ENCODE measurements at places on chromosomes 1 and 21.
A peak's percentile ranks its signal among the peaks of the same experiment; 100 is the strongest.

- DNase-seq = no peak
Observed at GRCh38 chr1:25800703-25801377, 847 bp downstream of the SELENON start.

GRCh38 chr1:15339570-15339969 lies 70.1 kb upstream of the EFHD2 start:
- no peak for DNase-seq

DNA sequence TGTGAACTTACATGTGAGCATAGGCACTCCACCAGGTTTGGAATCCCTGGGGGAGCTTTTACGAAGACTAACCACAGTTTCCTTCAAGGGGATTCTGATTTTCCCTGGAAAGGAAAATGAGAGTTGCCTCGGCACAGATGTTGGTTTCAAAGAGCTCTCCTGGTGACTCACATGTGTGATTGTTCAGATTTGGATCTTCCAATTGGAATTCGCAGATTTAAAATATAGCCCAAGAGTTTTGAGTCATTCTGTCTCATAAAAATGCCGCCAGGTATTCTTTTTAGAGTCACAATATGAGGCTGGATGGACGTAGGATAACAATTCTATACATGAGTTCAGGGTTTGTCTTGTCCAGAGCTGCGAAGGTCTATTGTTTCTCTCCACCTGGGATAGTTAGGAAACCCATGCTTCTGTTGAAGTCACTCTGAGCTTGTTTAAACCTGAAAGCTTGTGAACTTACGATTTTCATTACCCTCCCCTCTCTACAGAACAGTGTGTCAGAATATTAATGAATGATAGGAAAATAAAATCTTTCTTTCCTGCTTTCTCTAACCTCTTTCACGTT lies 64.9 kb downstream of the TGFB2 start:
- no peak for DNase-seq

- DNase-seq = no peak
Observed at GRCh38 chr21:38256599-38257302, at the start of gene KCNJ15. Gene KCNJ15, plus strand, starts transcription at chr21:38256991. Its CDS starts 42,271 bp downstream, at chr21:38299262.

- DNase-seq = no peak
Observed at GRCh38 chr1:11345971-11346715, 73.1 kb downstream of the UBIAD1 start.

DNA sequence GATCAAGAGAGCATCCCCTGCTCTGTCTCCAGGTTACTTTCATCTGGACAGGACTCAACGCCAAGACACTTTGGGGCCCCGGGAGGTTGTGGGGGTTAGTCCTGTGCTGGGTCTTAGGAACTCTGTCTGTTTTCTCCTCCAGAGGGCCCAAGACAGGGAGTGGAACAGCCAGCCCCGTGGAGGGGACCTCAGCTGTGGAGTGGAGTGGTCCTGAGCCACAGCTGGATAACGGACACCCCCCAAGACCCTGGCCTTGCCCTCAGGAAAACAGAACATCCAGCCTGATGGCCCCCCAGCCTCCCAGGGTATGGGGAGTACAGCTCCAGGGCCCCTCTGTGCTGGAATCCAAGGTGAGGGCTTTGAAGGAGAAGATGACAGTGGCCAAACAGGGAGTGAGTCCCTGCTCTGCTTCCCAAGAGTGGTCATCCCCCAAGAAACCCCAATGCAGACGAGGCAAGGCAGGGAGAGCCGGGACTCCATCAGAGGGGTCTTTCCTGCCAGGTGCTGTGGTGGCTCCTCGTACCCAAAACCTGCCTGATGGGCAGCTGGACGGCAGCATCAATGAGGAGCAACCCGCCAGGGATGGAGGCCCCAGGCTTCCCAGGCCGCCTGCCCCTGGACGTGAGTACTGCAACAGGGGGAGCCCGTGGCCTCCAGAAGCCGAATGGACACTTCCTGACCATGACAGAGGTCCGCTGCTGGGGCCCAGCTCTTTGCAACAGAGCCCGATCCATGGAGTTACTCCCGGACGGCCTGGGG lies 3.5 kb downstream of the KIAA1614 start:
- no peak for DNase-seq

DNA sequence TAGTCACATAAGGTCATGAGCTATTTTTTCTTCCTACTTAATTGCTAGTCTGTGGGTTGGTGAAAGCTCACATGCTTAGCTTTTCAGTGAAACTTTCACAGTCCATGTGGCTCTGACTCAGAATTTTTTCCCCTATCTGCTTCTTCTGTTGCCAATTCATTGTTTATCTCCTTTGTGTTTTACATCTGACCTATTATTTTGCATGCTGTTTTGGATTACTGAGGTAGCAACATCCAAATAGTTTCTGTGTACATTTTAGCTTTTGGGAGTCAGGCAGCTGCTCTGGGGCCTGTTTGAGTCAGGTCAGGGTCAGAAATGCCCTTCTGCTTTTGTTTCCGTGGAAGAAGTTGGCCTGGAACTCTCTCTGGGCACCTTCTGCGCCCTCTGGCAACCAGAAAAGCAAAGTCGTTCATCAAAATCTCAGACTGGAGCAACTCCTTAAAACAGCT lies 40.0 kb downstream of the ROR1 start:
- no peak for DNase-seq

DNA sequence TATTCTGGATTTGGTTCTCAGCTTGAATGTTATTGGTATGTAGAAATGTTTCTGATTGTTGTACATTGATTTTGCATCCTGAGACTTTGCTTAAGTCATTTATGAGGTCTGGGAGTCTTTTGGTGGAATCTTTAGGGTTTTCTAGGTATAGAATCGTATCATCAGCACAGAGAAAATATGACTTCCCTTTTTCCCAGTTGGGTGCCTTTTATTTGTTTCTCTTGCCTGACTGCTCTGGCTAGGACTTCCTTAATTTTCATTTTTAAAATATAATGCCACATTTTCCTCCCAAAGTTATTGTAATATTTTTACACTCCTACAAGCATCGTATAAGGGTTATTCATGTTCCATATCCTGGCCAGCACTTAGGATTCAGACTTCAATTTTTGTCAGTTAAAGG lies 111.1 kb downstream of the FNBP1L start:
- no peak for DNase-seq

DNA sequence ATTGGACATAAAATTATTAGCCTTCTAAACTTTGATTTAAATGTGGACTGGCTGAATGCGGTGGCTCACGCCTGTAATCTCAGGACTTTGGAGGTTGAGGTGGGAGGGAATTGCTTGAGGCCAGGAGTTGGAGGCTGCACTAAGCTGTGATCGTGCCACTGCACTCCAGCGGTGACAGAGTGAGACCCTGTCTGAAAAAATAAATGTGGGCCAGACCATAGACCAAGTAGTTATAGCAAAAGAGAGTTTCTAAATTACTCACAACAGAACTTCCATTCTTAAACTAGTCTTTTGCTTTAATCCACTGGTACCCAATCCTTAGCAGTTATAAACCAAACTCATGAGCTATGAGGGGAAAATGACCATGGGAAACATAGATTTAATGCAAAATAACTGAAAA lies 35.2 kb downstream of the RAP1A start:
- no peak for DNase-seq

- DNase-seq = no peak
Observed at GRCh38 chr1:80982831-80983230, 817.9 kb upstream of the ADGRL2 start.

- DNase-seq = no peak
Observed at GRCh38 chr1:172452536-172453152, 8.8 kb upstream of the PIGC start.

GRCh38 chr1:21297975-21298374 lies 7.7 kb upstream of the ECE1 start:
- DNase-seq = no peak

- DNase-seq = no peak
Observed at GRCh38 chr1:168427051-168427450, 116.7 kb downstream of the XCL2 start.

- DNase-seq = peak; percentile 68
Observed at GRCh38 chr1:108200687-108201051, 526 bp upstream of the SLC25A24 start.

- no peak for DNase-seq
Observed at GRCh38 chr1:1433804-1434130, 1.7 kb upstream of the VWA1 start.

- no peak for DNase-seq
Observed at GRCh38 chr1:167666416-167666815, 36.4 kb downstream of the RCSD1 start.

- peak; percentile 93 for DNase-seq
Observed at GRCh38 chr1:22451702-22452480, at the start of gene ZBTB40. Gene ZBTB40, plus strand, starts transcription at chr1:22451851. Its CDS starts 38,098 bp downstream, at chr1:22489949.

GRCh38 chr1:165815725-165816124 lies 11.7 kb upstream of the UCK2 start:
- DNase-seq = no peak

GRCh38 chr1:26410706-26411623 lies at the start of gene LIN28A:
Gene LIN28A, plus strand, starts transcription at chr1:26410817. Its CDS starts 75 bp downstream, at chr1:26410892.
- DNase-seq = no peak

DNA sequence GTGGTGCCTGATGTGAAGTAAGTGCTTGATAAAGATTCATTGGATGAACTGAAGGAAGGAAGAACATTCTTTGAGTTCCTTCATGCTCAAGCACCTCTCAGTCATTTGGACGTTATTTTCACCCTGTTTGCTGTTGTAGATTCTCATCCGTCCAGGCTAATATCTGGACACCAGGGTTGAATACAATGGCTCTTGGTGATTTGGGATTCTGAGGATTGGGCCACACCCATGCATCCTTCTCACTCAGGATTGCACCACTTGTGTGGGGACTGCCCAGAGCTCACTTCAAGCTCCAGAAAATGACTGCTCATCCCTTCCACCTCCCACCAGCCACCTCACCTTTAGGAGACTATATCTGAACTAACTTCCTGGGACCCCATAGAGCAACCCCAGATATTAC lies 117.1 kb upstream of the IPO9 start:
- DNase-seq = no peak

DNA sequence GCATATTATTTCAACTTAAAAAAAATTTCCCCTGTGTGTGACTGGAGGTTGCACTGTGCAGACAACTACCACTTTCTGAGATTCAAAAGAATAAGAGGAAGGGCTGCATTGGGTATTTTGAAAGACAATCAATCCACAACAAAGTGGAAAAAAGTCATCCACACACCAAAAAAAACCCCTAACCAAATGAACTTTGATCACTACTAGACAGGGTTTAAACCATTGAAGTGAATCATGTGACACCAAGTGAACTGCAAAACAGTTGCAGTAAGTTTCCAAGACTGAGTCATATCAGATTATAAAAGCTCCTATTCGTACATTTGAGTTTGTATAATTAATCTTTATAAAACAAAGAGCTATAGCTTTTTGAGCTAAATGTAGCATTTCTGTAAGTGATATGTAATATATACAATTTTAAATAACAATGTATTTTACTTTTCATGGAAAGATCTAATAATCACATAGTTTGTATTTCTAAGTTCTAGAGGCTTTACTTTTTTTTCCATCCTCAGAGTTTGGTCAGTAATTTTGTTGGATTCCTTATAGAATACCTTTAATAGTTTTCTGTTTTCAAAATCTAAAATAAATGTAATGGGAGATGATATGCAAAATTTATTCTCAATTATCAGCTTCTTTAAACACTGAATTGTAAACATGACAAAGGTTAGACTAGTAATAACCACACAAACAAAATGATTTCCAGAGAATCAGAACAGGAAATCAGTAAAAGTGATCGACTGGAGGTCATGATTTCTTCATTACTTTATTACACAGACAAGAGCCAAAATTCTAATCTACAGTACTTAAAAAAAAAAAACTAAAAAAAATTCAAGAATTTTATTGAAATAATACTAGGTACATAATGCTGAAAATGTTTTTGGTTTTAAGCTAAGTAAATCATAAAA lies 50.5 kb upstream of the GFI1 start:
- DNase-seq = peak; percentile 85
